NCI-H69 (cell line): ENCODE measurements at places on chromosomes 3 and 15.

DNA sequence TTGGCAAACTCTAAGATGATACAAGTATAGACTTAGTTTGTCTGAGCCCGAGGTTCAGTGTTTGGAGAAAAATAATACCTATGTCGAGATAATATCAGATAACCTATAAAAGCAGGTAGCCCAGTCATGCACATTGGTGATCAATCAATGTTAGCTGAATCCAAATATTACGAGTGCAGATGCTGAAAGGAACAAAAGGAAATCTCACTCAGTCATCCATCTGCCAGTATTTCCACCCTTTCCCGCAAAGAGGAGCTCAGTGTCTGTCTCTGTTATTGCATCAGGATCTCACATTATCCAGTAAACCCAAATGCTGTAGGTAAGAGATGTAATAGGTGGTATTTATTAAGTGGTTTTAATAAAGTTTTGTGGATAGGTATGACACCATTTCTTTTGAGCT is 251.2 kb upstream of the CTDSPL start:
- DNase-seq, result no peak

DNA sequence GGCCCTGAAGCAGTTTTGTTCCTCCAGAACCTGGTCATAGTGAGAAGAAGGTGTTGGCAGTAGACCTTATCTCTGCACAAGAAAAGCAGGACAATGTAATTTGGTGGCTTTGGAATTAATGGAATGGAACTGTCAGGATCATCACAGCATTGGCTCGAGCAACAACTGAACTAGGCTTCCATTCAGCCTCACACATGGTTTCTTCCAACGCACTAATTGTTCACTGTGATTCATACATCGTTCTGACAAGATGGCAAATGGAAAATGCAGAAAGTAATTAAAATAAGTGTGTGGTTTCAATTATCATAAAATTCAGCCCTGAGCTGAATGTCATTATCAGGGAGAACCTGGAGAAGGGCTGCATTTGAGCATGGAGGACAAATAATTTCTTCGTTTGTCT is 80.6 kb downstream of the MFSD1 start:
- no peak for DNase-seq

GRCh38 chr3:187183210-187183862 is 13.9 kb upstream of the RTP1 start:
- peak; percentile 10 for DNase-seq

GRCh38 chr3:71421820-71422566 is 161.5 kb downstream of the FOXP1 start:
- no peak for DNase-seq

DNA sequence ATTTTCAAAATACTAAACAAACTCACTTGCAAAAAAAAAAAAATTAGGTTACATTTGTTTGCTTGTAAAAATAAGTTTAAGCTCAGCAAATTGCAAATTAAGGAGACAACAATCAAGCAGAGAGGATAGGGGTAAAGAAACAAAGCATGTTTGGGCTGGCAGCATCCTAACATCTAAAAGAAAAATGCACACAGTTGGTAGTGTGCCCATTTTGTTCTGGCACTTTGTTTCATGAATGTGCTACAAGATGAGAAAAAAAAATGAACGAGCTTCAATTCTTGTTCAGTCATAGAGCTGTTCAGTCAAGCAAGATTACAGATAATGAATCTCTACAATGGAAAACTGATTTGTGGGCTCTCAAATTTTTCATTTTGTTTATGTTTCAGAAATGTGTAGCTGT is 17.7 kb upstream of the ZBBX start:
- no peak for DNase-seq

- DNase-seq, result no peak
Observed at GRCh38 chr15:67806536-67806935, 18.8 kb upstream of the SKOR1 start.

DNA sequence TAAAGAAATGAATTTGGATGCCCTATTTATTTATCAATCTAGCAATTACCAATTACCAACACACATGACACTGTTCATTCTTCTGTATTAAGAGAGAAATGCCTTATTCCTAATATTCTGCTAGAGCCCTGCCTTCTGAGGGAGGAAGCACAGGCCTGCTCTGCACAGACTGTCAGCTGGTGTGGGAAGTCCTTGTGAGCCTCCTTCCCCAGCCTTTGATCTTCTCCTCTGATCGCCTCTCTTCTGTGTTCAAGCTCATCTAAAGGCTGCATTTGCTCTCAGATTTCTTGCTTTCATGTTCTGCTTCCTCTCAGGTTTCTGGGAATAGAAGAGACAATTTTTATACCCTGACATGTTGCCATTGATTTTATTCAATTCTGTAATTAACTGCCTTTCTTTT is 290.6 kb upstream of the UMPS start:
- DNase-seq, result no peak

- peak; percentile 69 for DNase-seq
Observed at GRCh38 chr15:62071711-62072308, 5.0 kb downstream of the C2CD4A start.

GRCh38 chr3:47578119-47578632 is 489 bp downstream of the CSPG5 start:
- DNase-seq, result peak; percentile 37

DNA sequence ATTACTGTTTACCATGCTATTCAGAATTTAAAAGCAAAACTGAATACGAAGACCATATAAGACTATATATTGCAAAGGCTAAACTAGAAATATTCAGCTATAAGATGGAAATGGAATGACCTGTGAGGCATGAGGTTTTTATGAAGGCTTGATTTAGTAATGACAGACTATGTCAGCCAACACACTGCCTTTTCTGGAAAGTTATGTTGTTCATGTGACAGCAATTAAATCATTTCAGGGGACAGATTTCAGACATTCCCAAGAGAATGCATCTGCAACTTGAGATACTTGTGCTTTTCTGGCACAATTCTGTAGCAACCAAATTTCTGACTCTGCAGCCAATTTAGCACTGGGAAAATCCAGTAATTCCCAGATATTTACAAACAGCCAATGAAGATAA is 8.6 kb upstream of the GATM start:
- no peak for DNase-seq

GRCh38 chr15:58222679-58223078 is 84.5 kb downstream of the AQP9 start:
- peak; percentile 39 for DNase-seq

DNA sequence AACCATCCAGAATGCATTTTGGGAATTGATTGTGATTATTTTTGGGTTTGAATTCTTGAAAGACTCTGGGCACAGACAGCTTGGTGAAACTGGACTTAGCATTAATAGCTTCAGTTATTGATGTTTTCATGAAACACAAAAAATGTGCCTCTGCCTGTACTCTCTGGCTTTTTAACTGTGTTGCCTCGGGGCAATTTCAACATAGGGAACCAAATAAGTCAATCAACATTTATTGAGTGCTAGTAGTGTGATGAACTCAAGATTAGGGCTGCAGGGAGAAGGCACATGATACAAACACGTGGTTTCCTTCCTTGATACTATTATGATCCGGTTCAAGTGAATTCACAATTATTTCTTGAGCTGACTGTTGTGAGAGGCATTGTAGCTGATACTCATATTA is 50.8 kb downstream of the UNC13C start:
- DNase-seq, result no peak

- peak; percentile 34 for DNase-seq
Observed at GRCh38 chr3:197748597-197749314, 927 bp upstream of the FYTTD1 start.

DNA sequence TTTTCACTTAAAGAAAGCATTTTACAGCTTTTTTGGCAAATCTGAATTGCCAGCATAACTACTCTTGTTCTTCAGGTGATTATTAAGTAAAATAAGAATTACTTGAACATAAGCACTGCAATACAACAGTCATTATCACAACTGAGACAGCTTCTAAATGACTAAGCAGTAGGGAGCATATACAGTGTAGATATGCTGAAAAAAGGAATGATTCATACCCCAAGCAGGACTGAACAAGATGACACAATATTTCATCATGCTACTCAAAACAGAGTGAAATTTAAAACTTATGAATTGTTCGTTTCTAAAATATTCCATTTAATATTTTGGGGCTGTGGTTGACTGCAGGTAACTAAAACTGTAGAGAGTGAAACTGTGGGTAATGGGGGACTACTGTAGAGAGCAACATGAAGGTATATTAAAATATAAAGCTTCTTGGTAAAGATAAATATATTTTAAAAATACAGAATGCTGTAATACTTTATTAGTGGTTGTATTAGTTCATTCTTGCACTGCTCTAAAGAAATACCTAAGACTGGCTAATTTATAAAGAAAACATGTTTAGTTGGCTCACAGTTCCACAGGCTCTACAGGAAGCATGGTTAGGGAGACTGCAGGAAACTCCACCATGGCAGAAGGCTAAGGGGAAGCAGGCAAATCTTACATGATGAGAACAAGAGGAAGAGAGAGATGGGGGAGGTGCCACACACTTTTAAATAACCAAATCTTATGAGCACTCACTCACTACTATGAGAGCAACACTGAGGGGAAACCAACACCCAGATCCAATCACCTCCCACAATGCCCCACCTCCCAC is 84.8 kb downstream of the DCLK3 start:
- no peak for DNase-seq

DNA sequence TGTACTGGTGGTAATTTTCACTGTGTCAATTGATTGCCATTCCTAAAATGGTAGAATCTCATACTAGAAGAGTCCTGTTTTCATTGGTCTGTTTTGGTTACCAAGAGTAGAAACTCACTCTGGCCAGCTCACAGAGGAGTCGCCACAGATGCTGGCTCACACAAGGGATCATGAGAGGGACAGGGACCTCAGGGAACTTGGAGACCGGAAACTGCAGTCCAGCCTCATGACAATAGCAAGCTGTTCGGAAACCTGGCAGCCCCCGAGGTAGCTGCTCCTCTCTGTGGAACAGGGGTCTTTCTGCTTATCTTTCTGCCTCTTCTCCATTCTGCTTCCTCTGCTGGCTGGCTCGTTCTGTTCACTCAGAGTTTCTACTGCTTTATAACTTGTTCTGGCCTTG is 192.9 kb downstream of the PLCL2 start:
- no peak for DNase-seq

DNA sequence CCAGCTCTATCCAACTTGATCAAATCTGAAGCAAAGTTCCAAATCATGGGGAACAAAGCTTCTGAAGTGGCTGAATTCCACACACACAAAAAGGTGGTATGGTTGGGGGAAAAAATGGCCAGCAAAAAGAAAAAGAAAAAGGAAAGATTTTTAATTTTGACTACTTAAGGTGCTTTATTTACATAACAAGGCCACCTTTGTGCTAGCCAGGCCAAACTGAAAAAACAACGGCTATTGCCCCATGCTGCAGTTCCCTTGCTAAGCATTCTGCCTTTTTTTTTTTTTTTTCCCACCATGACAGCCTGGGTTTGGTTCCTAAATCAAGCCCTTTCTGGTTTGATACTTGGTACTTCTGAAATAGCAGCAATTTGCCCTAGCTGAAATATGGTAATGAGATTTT is 66.5 kb upstream of the DAZL start:
- no peak for DNase-seq

- DNase-seq, result no peak
Observed at GRCh38 chr15:40278026-40278425, 4.8 kb downstream of the ANKRD63 start.

DNA sequence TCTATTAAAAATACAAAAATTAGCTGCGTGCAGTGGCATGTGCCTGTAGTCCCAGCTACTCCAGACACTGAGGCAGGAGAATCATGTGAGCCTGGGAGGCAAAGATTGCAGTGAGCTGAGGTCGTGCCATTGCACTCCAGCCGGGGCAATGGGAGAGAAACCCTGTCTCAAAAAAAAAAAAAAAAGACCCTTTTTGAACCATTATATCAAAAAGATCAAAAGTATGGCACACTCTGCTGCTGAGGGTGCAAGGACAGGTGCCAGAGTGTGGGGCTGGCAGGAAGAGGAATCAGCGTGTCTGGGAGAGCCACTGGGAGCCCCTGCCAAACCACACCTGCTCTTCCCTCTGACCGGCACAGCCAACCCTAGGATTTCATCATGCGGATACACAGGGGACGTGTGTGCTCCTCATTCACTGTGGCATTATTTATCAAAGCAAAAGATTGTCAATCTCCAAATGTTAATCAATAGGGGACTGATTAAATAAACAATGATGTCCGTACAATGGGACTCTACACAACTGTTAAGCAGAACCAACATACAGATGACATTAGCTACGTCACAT is 147.3 kb upstream of the TLE3 start:
- no peak for DNase-seq

- DNase-seq, result no peak
Observed at GRCh38 chr15:88834211-88834812, 31.1 kb downstream of the ACAN start.
